ENCODE measurements at places on chromosomes 3 and 15.

- no peak for DNase-seq
These were observed 411.6 kb upstream of the BCHE start for GRCh38 chr3:166248784-166249183.

GRCh38 chr3:41224120-41224806 is 25.0 kb downstream of the CTNNB1 start:
- no peak for DNase-seq

DNA sequence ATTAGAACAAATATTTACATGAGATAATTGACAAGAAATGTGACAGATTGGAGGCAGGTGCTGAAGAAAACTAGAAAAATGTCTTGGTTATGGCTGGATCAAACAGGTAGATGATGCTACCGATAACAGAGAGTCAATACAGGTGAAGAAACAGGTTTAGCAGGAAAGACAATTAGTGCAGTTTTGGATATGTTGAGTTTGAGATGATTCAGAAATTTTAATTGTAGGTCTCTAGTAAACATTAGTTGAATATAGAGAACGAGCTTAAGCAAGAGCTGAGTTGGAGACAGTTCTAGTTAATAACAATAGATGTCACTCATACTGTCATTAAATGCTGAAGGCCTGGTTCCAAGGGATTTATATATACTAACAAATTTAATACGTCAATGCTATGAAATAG is 524.4 kb downstream of the NSUN3 start:
- no peak for DNase-seq

GRCh38 chr3:146796078-146796477 is 190.9 kb upstream of the PLSCR5 start:
- DNase-seq, result no peak

DNA sequence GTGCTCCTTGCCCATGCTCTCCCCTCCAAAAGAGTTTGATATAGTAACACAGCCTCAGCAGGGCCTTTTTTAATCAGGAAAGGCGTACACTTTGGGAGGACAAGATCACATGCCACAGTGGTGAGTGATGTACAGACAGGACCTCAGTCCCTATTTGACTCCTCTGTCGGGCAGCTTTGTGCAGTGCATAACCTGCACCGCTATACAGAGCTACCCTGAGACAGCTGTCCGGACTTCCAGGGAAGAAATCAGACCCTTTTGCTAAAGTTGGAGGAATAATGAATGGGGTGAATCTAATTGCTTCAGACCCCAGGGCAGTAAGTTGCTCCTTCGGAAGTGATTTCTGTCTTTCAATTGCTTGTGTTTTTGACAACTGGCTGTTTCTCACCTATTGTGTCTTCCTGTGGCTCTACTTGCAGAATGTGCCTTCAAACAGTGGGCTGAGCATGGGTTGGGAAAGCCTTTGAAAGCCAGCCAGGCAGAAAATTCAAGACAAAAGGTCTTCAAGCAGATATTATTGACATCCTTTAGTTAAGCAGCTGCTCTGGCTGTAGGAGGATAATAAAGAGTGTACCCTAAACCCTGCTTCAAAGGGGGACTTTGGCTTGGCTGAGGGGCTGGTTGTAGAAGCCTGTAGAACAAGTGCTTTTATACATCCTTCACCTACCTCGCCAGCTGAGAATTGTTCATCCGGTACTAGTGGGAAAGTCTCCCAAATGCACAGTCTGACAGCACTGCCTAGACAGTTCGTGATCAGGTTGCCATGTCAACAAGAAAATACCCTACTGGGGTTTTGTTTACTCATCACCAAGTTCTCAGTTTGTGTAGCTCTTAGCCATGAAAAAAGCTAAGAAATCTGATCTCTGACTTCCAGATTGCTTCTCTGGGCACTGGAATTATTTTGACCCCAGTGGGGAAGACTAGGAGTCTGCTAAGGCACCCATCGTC is 35.1 kb downstream of the SNTN start:
- no peak for DNase-seq

- DNase-seq, result no peak
These were observed 15.0 kb downstream of the MBNL1 start for GRCh38 chr3:152283492-152284381.

- no peak for DNase-seq
These were observed 275.2 kb upstream of the KCNMB2 start for GRCh38 chr3:178260887-178261565.

DNA sequence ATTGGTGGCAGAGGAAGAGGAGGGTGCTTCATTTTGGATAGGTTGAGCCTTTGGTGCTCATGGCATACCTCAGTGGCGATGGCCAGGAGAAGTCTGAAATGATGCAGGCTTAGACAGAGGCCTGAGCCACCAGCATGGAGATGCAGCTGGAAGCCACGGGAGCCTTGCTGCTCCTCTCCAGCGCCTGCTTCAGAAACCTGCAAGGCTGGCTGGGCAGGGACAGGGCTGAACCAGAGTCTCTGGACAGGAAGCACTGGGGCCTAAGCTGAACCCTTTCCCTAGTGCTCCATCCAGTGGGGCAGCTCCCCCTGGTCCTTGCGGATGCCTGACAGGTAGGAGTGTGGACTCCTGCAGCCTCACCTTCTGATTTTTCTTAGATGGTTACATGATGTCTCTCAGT is 36.7 kb upstream of the ADCY5 start:
- no peak for DNase-seq

DNA sequence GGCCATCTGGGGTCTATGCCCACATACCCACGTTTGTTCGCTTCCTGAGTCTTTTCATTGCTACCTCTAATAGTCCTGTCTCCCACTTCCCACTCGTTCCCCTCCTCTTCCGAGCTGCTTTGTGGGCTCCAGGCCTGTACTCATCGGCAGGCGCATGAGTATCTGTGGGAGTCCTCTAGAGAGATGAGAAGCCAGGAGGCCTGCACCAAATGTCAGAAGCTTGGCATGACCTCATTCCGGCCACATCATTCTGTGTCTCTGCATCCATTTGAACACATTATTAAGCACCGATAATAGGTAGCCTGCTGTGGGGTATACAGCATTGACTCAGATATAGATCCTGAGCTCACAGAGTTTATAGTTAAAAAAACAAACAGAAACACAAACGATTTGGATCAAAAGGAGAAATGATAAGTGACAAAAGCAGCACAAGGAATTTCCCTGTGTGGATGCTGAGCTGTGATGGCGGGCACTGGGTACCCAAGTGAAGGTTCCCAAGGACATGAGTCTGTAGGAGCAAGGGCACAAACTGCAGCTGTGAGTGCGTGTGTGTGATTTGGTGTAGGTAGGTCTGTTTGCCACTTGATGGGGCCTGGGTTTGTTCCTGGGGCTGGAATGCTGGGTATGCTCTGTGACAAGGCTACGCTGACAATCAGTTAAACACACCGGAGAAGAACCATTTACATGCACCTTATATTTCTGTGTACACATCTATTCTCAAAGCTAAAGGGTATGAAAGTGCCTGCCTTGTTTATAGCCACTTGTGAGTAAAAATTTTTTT is 35.9 kb downstream of the NR1I2 start:
- DNase-seq, result no peak

DNA sequence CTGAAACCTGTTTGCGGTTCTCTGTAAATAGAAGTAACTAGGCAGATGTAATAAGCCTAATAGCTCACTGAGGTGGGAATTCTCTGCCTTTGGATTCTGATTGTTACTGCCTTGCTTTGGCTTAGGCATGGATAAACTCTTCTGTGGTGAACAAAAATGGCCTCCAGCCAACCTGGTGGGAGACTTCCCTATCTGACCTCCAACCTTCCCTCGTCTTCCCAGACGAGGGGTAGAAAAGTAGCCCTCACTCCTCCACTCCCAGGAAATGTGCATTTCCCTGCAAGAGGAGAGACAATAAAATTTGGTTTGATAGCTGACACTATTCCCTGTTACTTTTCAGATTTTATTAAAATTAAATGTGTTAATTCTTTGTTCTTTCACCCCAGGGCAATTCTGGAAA is 606 bp upstream of the CD96 start:
- no peak for DNase-seq

DNA sequence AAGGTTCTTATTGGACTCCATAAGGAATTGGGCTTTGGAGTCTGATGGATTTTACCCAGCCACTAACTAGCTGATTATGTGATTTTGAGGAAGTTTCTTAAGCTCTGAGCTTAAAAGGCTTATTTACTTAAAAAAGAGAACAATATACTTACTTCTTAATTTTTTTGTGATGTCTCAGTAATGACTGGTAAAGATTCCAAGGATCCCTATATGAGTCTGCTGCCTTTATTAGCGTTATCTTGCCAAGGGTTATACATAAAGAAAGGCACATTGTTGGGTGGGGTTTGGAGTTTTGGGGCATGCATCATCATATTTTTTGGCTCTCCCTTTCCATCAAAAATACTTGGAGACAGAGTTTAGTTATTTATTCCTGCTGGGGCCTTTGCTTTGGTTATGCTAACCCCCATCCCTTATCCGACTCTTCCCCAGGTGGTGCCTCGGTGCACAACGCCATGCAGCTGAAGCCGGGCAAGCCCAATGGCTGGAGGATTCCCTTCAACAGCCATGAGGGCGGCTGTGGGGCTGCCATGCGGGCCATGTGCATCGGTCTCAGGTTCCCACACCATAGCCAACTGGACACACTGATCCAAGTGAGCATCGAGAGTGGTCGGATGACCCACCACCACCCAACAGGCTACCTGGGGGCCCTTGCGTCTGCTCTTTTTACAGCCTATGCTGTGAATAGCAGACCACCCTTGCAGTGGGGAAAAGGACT is 6.7 kb downstream of the ADPRH start:
- DNase-seq, result no peak

DNA sequence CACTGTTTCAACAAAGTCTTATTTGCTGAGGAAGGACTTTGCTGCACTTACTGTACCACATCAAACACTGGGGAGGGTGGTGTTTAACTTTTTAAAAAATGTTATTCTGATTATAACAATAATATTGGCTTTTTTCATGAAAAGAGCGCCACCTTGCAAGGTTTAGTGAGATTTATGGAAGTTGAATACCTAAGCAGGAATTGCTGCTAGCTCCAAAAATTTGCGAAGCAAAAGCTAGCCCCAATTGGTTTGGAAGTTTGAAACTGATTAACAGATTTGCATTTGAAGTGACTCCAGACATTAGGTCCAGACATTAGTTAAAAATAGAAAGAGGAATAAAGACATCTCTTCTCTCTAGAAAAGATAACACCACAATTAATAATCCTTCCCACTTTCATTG is 6.7 kb downstream of the ZIC1 start:
- no peak for DNase-seq

- no peak for DNase-seq
These were observed 76.0 kb downstream of the MTHFS start for GRCh38 chr15:79820820-79821219.

DNA sequence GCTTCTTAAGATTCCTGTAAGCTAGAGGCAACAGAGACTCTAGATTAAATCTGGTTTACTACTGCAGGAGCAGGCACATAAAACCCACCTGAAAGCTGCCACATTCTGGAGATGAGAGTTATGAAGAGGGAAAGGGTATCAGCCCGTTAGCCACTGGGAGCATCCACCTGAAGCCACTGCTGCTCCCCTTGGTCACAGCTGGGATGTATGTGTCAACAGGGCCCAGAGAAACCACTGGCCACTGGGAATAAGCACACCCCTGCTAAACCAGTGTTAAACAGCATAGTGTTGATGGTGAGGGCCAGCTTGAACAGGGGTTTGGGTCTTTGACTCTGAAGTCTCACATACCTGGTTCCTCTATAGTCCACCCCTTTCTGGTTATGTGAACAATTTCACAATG is 10.9 kb downstream of the SLCO2A1 start:
- DNase-seq, result no peak

DNA sequence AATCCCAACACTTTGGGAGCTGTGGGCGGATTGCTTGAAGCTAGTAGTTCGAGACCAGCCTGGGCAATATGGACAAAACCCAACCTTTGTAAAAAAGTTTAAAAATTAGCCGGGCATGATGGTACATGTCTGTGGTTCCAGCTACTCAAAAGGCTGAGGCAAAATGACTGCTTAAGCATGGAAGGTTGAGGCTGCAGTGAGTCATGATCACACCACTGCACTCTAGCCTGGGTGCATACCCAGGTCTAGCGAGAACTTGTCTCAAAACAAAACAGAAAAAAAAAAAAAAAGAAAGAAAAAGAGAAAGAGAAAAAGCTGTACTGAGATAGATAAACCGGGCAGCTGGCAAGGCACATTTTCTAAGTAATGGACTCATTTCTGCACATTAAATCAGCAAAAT is 10.6 kb downstream of the ARPP19 start:
- no peak for DNase-seq

DNA sequence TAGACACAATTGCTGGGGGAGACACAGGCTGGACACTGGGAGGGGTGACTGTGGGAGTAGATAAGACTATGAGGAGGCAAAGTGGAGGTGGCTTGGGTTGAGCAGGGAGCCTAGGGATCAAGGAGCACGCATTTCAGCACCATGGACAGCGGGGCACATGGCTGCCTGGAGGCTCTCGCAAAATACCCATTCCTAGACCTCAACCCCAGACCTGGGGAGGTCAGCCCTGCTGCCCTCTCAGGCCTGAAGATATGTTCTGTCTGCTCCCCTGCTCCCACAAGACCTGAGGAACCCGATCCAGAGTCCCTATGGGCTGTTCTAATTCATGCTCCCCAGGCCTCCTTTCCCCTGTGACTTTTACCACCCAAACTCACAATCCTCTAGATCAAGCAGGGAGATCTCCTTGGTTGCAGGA is 16.0 kb upstream of the CPEB1 start:
- DNase-seq, result peak; percentile 18

GRCh38 chr15:65927545-65927944 is 58.3 kb downstream of the RAB11A start:
- DNase-seq, result no peak

- peak; percentile 51 for DNase-seq
These were observed 20.6 kb downstream of the LRRK1 start for GRCh38 chr15:100939791-100940190.

GRCh38 chr3:177673112-177673914 is 476.0 kb upstream of the TBL1XR1 start:
- DNase-seq, result peak; percentile 26

GRCh38 chr15:33600212-33600611 is 289.4 kb downstream of the RYR3 start:
- DNase-seq, result no peak

- no peak for DNase-seq
These were observed 10.0 kb upstream of the MLF1 start for GRCh38 chr3:158560979-158561378.

DNA sequence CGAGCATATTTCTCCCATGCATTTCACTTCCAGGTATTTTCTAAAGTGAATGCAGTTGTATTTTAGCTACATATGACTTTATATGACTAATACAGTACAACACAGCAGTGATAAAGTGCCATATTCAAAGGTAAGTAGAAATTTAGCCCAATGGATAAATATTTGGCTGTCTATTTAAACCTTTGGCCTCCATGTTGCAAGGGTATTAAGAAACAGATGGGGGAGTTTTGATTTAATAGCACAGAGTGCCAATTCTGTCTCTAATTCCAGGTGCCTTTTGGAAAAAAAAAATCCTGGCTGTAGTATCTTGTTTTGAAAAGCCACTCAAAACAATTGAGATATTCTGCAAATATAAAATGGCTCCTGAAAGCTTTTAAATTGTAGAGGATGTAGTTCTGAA is 44.9 kb upstream of the SGO1 start:
- no peak for DNase-seq

DNA sequence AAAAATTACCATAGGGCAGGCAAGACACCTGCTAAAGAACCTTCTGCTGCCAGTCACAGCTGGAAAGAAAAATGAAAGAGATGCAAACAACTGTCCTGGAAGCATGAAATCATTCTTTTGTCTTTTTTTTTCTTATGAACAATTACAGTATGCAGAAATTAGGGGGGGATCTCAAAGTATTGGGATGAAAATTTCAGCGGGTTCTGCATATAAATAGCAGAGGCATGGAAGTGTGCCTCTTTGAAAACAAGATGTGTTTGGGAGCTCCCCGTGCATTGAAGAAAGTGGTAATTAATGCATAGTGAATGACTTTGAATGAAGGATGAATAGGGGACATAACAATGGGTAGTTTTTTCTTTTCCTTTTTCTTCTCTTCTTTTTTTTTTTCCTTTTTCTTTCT is 431.2 kb downstream of the SOX2 start:
- DNase-seq, result no peak
